ENCODE measurements at places on chromosomes 7 and 10.

DNA sequence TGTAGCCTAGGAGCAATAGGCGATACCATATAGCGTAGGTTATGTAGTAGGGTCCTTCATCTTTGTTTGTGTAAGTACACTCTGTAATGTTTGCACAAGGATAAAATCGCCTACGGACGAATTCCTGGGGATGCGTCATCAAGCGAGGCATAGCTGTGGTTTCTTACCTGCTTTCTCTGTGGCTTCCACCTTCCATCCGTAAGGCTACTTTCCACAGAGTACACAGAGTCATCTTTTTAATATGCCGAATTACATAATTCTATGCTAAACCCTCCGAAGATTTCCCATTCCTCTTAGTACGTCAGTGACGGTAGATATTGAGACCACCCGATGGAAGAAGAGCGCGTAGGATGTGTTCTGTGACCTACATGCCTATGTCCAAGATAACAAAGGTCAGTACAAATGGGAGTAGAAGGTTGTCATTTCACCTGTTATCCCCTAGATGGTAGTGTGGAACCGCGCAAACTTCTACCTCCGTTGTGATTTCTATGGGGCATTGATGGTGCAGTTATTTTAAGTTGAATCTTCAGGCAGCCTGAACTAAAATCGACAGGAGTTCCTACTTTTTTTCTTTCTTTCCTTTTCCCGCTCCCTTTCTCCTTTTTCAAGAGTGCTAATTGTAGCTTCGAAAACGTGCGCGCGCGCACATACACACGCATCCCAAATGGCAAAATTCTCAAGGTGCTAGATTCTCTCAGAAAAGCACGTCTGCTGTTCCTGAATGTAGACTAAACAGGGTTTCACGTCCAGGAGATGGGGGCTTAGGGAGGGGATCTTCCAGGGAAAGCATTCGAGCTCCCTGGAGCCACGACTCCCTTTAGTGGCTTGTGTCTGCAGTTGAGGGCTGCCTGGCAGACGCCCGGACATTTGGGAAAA lies 111.7 kb upstream of the MBL2 start:
- no peak for DNase-seq

GRCh38 chr10:42754155-42755027 lies 28.2 kb upstream of the BMS1 start:
- DNase-seq, result peak; percentile 19

- no peak for DNase-seq
These were observed 166.8 kb downstream of the C1GALT1 start for GRCh38 chr7:7349156-7349555.

DNA sequence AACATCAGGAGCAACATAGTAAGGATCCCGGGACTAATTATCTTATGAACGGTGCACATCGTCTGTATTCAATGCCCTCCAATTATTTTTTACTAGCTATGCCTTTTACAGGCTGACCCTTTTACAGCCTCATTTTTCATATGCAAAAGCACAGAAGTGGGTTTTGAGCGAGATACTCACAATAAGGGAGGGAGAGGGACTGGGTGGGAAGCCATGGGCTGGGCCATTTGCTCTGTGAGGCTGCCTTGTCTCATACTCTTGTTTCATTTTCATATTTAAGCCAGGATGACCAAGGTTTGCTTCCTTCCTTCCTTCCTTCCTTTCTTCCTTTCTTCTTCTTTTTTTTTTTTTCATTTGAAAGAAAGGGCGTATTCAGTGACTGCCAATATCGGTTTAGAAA lies 259.3 kb downstream of the TRIL start:
- DNase-seq, result no peak

DNA sequence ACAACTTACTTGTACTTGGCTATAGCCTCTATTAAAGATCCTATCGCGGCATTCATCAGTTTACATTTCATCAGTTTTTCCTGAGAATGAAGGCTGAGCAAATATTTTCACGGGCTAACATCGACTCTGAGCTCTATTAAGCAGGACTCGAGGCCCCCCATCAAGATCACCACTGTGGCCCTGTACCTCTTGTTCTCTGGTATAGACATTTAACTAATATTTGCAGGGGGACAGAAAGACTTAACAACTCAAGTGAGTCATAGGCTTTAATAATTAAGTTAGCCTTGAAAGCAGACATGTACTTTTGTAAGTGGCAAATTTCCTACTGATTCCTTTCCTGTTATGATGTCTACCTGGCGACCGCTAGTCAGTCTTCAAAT lies 45.4 kb downstream of the DOCK4 start:
- no peak for DNase-seq
